ENCODE measurements at places on chromosomes 11 and 22. TPM values are rescaled to one million over a fixed set of nuclear protein-coding genes. Genes with fewer than 3 reads are reported as not detected.

ADAMTS8 gene
- total RNA-seq, result 0.28 TPM

OR10D3 gene
- total RNA-seq, result not detected

OR8D4 gene
- total RNA-seq, result not detected

APOBEC3H gene
- 0.28 TPM for total RNA-seq

USP2 gene
- 0.09 TPM for total RNA-seq

MUC2 gene
- total RNA-seq, result not detected

RBMXL2 gene
- not detected for total RNA-seq

PRG3 gene
- total RNA-seq, result not detected

NAALADL1 gene
- 27.7 TPM for total RNA-seq

SAA4 gene
- total RNA-seq, result not detected
